ENCODE measurements at places on chromosomes 7 and 10. TPM values are rescaled to one million over a fixed set of nuclear protein-coding genes. Genes with fewer than 3 reads are reported as not detected.

Gene SLC26A3
- 3,779 TPM for total RNA-seq

Gene PRSS2
- total RNA-seq = not detected

GRCh38 chr7:30674876-30675275 is 7.4 kb downstream of the CRHR2 start:
- H3K27me3 ChIP-seq = peaks cover 31% of the 10 kb centered on the region
- H3K4me1 ChIP-seq = no peaks in the 10 kb centered on the region
- H3K4me3 ChIP-seq = no peak overlapping the region
- no peaks in the 10 kb centered on the region for H3K36me3 ChIP-seq
- H3K27ac ChIP-seq = no peak overlapping the region

Gene NUTM2B
- total RNA-seq = not detected

DNA sequence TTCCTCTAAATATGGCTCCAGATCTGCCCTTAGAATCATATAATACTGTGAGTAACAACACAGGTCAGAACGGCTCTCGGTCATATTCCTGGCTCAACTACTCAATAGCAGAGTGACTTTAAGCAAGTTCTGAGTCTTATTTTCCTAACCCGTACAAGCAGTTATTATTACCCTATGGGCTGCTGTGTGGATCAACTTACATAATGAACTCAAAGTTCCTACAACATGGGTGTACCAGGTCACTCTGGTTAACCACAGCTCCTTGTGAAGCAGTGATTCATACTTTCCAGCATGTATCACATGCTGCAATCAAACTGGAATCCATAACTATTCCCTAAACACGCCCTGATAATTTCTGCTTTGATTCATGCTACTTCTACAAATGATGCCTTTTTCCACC is 107.3 kb downstream of the LRRN3 start:
- no peaks in the 10 kb centered on the region for H3K36me3 ChIP-seq
- no peaks in the 10 kb centered on the region for H3K27me3 ChIP-seq
- no peak overlapping the region for H3K27ac ChIP-seq
- H3K4me3 ChIP-seq = no peak overlapping the region
- DNase-seq = no peak

Gene ABCB4
- not detected for total RNA-seq

Gene PAX4
- total RNA-seq = not detected

DNA sequence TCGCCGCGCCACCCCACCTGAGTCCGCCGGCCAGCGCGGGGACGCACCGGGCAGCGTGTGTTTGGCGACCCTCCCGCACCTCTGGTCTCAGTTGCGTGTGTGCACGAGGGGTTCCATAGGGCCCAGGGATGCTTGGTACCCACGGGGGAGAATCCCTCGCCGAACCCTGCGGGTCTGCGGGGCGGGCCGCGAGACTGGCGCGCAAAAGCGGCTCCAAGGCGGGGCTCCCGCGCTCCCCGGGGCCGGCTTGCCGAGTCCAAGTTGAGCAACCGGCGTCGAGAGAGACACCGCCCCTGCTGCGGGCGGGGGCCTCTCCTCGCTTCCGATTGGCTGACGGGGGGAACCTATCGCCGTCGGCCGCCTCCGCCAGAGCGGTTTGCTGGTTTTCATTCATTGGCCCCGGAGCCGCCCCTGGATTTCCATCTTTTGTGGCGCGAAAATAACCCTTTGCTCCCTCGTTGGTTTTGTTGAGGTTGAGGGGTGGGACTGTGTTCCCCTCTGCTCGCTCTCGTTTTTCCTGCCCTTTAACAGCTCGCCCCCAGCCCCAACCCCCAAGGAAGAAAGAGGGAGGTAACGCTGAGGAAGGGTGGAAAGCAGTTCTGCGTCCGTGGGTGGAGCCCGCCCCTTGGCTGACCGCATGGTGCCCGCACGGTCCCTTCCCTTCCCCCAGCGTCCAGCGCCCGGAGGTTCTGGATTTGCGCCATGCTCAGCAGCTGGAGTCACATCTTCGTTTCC is 4.0 kb upstream of the IGF2BP3 start:
- H3K36me3 ChIP-seq = no peaks in the 10 kb centered on the region
- peak; percentile 77 for DNase-seq
- peak overlapping the region; percentile 19 for H3K4me3 ChIP-seq
- peaks cover 38% of the 10 kb centered on the region for H3K4me1 ChIP-seq

DNA sequence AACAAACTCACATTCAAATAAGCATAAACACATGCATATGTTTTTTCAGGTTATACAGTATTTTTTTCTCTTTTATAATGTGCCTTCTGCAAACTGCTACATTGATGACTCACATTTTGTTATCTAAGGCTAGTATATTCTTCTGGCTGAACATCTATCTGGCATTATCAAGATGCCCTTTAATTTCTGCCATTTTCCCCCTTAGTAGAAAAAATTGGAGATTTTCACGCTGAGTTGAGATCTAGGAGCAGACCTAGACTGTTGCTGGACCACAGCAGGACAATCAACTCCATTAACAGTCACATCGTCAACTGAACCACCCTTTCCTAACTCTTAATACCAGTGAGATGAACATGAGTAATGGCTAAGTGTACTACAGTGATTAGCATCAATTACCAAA is 41.6 kb downstream of the ERCC6 start:
- H3K4me1 ChIP-seq = no peaks in the 10 kb centered on the region
- H3K4me3 ChIP-seq = no peak overlapping the region
- DNase-seq = no peak

DNA sequence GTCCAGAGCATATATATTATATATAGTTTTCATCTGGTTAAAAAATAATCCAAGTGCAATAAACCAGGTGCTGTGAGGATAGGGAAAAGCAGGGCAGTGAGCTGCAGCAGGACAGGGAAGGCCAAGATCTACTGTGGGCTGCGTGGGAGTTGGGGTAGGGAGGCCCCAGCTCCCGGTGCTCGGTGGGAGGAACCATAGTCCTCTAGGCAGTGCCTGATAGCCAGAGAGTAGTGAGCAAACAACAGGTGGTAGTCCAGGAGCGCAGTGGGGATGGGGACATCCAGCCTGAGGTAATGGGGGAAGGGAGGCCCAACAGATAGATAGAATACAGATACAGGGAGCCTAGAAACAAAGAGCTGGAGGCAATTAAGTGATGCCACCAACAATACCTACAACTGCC is 4.1 kb upstream of the BMPR1A start:
- no peaks in the 10 kb centered on the region for H3K4me1 ChIP-seq
- no peaks in the 10 kb centered on the region for H3K27me3 ChIP-seq
- DNase-seq = peak; percentile 37
- no peak overlapping the region for H3K4me3 ChIP-seq

DNA sequence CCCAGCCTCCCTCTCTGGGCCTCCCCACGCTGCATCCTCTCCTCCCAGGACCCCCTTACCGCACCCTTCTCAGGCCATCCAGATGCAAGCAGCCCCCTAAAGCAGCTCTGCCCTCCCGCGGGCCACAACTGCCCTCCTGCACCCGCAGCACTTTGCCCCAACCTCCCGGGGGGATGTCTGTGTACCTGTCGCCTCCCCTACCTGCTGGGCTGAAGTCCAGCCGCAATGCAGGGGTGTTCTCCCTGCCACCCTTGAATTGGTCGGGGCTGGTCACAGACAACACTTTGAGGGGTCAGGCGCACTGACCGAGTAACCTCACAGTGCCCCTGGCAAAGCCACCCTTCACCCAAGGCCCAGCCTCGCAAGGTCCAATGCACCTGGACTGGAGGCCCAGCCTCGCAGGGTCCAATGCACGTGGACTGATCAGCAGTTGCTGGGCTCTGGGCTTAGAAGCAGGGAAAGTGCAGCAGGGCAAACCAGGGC is 8.3 kb upstream of the CALML5 start:
- peak; percentile 5 for DNase-seq
- no peaks in the 10 kb centered on the region for H3K27me3 ChIP-seq
- H3K4me1 ChIP-seq = no peaks in the 10 kb centered on the region
- no peaks in the 10 kb centered on the region for H3K36me3 ChIP-seq

DNA sequence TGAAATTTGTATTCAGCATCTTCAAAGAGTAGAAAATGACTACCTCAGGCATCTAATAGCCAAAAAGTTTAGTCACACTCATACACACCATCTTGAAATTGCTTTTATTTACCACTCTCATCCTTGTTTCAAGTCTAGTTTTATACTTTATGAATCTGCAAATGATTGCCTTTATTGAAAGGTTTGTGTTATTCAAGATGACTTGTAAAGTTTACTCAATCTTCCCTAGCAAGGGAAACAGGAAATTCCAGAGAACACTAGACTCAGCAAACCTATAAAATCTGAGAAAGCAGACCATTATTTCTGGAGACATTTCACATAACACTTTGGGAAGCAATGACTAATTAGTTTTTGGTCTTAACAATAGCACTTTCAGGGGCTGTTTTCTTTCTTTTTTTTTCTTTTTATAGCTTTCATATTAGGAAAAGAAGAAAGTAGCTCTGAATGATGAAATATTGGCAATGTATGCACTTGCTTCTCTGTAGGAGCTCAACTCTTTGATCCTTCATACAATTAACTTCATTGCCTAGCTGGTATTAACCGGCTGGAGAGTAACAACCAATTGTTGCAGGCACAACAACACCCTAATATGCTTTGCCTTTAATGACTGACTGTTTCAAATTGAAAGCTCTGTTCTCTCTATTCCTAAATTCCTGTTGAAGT is 68.9 kb upstream of the HDAC9 start:
- no peak overlapping the region for H3K27ac ChIP-seq
- H3K4me1 ChIP-seq = peaks cover 8% of the 10 kb centered on the region
- no peak for DNase-seq
- no peaks in the 10 kb centered on the region for H3K36me3 ChIP-seq

All from transverse colon (tissue), 4 donors.